ENCODE measurements at places on chromosomes 16 and 17.
A peak's percentile ranks its signal among the peaks of the same experiment; 100 is the strongest.

DNA sequence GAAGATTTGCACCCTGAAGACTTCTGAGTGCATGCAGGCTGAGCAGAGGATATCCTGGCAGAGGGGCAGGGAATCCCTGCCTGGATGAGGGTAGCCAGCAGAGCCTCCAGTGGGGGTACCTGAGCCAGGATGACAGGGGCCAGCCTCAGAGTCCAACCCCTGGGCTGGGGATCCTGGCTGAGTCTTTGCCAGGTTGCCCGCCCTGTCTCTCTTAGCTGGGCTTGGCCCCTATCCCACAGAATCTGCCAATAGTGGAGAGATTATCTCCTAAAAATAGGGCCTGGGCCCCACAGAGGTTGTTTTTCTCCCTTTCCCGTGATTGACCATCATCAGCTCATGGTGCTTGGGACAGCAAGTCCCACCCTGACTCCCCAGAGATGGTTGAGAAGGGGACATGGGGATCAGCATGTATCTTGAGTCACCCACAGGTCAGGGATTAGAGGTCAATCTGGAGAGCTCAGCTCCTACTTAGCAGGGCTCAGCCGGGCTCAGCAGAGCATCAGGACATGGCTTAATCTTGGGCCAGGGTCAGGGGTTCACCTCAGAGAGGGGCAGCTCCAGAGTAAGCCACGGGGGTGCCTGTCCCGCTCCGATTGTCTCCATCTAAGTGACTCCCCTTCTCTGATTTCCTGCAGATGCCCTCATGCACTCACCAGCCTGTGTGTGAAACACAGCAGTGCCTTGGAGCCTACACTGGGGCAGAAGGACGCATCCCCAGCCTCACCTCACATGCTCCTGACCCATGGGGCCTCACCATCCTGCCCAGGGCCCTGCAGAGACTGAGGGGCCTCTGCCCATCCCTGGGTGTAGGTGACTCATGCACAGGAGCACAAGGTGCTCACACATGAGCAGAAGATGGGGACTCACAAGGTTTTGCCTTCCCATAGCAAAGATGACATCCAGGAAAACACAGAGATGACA, 11.5 kb downstream of the CDH16 start:
- DNase-seq, result no peak

DNA sequence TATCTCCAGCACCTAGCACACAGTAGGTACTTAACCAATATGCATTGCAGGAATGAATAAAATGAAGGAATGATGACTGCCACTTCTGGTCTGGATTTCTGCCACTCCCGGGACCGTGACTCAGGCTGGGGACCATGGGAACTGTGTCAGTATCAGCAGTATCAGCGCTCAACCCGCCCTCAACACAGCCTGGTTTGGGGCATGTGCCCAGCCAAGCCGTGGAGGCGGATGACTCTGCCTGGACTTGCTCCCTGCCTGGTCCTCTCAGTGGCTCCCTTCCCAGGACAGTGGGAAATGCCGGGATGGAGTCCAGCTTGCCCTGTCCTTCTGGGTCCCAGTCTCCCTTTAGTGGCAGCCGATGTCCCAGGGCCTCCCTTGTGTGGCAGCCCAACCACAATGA, 55.1 kb downstream of the SRCIN1 start:
- no peak for DNase-seq

- no peak for DNase-seq
Observed at GRCh38 chr17:15233022-15233805, 31.9 kb downstream of the PMP22 start.

- DNase-seq, result no peak
Observed at GRCh38 chr17:80265205-80266068, 4.8 kb downstream of the RNF213 start.

- DNase-seq, result no peak
Observed at GRCh38 chr17:62701706-62702085, 74.2 kb downstream of the MRC2 start.

- no peak for DNase-seq
Observed at GRCh38 chr17:17985555-17985954, 12.9 kb downstream of the DRC3 start.

GRCh38 chr17:18107971-18108370, 585 bp upstream of the MYO15A start:
- no peak for DNase-seq

GRCh38 chr16:84614968-84615813, 2.7 kb downstream of the COTL1 start:
- no peak for DNase-seq

DNA sequence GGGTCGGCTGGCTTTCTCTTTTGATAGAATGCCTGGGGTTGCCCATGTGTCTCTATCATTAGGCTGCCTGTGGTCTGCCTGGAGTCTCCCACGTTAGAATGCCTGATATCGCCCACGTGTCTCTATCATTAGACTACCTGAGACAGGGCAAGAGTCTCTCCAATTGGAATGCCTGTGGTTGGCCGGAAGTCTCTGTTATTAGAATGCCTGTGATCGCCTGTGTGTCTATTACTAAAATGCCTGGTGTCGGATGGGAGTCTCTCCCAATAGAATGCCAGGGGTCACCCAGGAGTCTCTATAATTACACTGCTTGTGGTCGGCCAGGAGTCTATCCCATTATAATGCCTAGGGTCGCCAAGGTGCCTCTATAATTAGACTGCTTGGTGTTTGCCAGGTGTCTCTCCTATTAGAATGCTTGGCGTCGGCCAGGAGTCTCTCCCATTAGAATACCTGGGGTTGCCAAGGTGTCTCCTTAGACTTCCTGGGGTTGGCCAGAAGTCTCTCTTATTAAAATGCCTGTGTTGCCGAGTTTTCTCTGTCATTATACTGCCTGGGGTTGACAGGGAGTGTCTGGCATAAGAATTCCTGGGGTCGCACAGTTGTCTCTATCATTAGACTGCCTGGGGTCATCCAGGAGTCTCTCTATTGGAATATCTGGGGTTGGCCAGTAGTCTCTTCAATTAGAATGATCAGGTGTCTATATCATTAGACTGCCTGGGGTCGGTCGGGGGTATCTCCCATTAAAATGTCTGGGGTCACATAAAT, 2272.8 kb downstream of the TP53TG3F start:
- DNase-seq, result no peak

DNA sequence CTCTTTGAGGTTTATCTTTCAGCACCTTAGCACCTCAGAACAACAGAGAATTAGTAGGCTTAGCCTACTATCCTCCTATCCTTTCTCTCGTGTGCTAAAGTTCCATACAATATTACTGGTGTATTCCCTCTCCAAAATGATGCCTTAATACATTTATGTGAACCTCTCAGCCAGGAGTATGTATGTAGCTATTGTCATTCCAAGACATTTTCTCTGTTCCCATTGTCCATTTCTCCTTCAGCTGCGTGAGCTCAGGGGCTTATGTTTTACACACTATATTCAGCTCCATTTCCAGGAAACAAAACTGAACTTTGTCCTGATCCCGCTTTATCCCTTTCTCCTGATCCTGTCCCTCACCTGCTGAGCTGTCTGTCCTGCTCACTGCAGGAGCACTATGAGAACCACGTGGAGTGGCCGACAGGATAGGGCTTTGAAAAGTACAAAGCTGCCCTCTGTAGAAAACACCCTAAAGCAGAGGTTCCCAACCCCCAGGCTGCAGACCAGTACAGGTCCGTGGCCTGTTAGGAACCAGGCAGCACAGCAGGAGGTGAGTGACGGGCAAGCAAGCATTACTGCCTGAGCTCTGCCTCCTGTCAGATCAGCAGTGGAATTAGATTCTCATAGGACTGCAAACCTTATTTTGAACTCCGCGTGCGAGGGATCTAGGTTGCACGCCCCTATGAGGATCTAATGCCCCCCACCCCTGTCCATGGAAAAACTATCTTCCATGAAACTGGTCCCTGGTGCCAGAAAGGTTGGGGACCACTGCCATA, 55.7 kb downstream of the CENPV start:
- DNase-seq, result no peak

DNA sequence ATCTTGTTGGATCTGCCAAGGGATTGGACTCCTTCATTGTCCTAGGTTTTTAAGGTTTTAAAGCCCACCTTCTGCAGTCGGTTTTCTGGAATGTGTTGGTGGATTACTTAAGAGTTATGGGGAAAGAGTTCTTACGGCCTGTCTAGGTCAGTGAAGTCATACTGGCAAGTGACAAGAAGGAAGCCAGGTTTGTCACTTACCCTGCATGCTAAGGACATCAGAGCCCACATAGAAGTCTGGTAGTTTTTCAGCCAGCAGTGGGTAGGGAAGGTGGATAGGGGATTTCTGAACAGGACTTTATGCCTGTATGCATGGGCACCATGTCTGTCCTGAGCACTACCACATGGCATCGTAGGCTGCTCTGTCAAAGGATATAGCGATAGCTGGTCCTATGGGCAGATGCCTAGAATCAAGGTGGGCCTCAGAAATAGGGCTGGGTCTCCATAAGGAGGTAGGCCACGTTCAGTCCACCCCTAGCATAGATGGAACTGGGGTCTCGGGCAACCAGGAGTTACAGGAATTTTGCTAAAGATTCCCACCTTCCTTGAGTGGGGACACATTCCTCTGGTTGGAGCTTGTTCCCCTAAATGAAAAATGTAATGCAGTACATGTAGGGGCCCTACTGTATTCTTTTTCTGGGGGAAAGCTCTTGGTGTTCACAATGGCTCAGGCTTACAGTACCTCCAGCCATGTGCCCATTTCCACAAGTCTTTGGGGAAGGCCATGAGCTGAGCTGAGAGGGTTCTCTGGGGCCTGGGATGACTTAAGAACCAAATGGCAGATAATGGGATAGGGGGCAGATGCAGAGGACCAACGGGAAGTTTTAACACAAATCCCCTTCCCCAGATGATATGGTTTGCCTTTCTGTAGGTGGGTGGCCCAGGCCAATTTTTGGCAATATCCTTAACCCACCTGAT, 27.5 kb downstream of the TRPV2 start:
- no peak for DNase-seq

DNA sequence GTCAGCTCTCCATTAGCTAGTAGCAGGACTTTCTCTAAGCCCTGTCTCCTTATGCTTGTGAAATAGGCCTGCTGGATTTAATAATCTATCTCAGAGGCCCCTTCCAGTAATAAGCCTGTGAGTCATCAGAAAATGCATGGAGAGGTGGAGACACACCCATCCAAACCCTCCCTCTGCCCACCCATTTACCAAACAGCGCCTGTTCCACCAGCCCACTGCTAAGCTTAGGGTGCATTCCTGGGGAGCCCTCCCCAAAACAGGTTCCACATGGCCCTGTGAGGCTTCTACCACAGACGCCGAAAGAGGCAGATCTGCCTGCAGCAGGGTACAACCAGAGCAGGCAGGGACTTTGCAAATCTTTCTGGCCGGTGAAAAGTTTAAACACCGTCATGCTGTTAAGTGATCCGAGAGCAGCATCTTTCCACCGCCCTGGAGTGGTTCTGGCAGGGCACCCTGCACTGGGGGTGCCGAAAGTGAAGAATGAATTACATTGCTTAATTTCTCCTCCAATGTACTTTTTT, 99.3 kb downstream of the GAS7 start:
- DNase-seq, result no peak

- no peak for DNase-seq
Observed at GRCh38 chr17:3918372-3919122, 2.3 kb upstream of the P2RX1 start.

GRCh38 chr17:82896071-82897000, 56.5 kb upstream of the ZNF750 start:
- no peak for DNase-seq

- no peak for DNase-seq
Observed at GRCh38 chr17:40097931-40098845, 2.2 kb downstream of the NR1D1 start.

DNA sequence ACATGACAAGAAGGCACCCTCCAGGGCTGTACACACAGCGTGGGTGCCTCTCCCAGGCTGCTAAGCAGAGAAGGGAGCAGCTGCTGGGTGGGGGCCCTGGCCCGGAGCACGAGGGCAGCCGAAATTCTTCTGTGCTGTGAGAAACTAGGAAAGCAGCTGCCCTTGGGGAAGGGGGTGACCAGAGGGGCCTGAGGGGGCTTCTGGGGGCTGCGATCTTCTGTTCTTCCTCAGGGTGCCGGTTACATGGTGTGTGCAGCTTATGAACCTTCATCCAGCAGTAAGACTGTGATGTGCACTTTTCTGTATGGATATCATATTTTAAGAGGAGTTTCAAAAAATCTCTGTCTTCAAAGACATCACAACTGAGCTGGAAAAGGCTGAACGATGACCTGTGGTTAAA, 43.2 kb upstream of the METRNL start:
- no peak for DNase-seq

- DNase-seq, result no peak
Observed at GRCh38 chr17:43574896-43575525, 28.9 kb upstream of the ETV4 start.

GRCh38 chr17:14942526-14943190, 322.5 kb downstream of the PMP22 start:
- no peak for DNase-seq

GRCh38 chr16:86494039-86494564, 16.2 kb upstream of the FOXF1 start:
- no peak for DNase-seq

DNA sequence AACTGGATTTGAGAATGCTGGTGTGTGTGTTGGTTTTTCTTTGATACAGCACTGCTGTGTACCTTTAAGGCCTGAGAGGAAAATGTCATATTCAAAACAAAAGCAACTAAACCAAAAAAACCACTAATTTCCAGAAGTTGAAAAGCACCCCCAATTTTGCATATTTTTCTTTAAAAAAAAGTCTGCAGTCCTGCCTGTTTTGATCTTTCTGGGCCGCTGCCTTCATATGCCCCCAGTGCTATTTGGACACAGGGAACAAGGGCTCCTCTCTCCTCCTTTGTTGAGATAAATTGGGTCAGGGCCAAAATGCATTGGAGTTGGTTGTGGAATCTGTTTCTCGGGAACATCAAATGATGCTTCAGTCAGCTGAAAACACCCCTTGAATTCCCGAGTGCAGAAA, 26.9 kb downstream of the GPT2 start:
- DNase-seq, result no peak

DNA sequence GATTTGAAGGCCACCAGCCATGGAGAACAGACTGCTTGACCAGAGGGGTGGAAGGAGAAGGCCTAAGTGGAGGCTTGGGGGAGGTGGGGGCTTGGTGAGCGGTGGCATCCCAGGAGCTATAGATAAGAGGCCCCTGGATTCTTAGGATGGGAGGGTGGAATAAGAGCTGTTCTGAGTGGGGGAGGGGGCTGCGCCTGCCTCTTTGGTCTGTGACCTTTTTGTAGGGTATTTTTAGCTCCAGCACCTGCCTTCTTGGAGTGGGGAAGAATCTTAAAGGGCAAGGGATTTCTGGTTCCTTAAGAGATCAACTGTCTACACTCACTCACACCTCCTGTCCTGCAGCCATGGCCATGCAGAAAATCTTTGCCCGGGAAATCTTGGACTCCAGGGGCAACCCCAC, 567 bp downstream of the ENO3 start:
- no peak for DNase-seq

DNA sequence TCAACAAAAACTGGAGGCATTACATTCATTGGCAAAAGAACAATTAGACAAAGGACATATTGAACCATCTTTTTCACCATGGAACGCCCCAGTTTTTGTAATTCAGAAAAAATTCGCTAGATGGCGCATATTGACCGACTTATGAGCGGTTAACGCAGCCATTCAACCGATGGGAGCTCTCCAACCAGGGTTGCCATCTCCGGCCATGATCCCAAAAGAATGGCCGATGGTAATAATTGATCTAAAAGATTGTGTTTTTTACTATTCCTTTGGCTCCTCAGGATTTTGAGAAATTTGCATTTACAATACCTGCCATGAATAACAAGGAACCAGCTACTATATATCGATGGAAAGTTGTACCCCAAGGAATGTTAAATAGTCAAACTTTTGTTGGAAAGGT, 21.4 kb downstream of the ALOX15B start:
- DNase-seq, result peak; percentile 59

- DNase-seq, result no peak
Observed at GRCh38 chr17:31475378-31476162, 84.1 kb downstream of the RAB11FIP4 start.

GRCh38 chr17:43591779-43592562, 45.8 kb upstream of the ETV4 start:
- no peak for DNase-seq

- DNase-seq, result no peak
Observed at GRCh38 chr17:10385871-10386270, 13.1 kb upstream of the MYH13 start.
